ENCODE measurements at places on chromosomes 3 and 15. TPM values are rescaled to one million over a fixed set of nuclear protein-coding genes. Genes with fewer than 3 reads are reported as not detected.

MYD88 gene
- total RNA-seq: 35.2 TPM

GPR149 gene
- not detected for total RNA-seq

DNA sequence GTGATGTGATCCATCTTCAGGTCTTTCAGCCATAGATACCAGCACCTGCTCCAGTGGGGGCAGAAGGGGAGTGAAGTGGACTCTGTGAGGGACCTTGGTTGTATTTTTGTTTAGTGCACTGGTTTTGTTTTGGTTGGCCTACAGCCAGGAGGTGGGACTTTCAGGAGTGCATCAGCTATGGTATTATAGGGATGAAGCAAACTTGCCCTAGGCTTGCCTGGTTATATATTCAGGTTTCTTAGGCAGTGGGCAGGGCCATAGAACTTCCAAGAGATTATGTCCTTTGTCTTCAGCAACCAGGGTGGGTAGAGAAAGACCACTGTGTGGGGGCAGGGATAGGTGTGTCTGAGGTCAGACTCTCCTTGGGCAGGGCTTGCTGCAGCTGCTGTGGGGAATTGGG is 337.3 kb upstream of the SGO1 start:
- H3K4me3 ChIP-seq: no peak overlapping the region
- no peaks in the 10 kb centered on the region for H3K4me1 ChIP-seq
- no peaks in the 10 kb centered on the region for H3K36me3 ChIP-seq
- H3K27ac ChIP-seq: no peak overlapping the region
- no peaks in the 10 kb centered on the region for H3K27me3 ChIP-seq

DNA sequence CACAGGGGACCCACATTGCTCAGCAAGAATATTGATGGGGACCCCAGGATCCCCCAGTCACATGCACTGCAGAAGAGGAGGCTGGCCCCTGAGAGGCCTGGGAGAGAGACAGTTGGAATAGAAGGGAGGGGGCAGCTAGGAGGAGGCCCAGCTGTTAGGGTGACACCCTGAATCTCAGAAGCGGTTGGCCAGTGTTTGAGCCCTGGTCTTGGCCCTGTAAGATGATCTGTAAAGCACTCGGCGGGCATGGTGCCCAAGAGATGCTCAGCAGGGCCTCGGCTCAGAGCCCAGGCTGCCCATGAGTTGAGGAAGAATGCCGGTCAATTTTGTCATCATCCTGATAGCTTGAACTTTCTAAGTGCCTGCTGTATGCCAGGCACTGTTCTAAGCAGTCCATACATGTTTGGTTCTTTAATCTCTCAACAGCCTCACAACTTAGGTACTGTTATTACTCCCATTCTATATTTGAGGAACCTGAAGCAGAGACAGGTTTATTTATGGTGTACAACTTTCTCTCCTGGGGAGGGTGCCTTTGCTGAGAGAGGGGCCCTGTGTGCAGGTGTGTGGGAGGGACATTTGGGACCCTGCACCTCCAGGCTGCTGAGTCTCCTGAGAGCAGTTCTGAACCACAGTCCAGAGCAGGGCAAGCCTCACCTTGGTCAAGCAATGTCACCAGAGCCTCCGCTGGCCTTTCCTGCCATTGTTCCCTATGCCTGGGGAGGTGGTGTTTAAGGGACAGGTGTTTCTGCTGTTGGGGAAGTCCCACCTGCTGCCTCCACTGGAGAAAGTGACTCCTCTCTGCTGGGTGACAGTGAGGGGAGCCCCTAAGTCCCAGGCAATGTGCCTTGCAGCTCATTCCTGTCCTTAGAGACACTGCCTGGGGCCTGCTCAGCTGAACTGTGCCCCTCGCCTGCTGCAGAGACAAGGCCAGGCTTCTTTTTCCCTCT is 26.0 kb downstream of the SLC6A6 start:
- H3K4me3 ChIP-seq: no peak overlapping the region
- no peaks in the 10 kb centered on the region for H3K36me3 ChIP-seq
- peaks cover 93% of the 10 kb centered on the region for H3K4me1 ChIP-seq
- no peak for DNase-seq

GRCh38 chr3:142633073-142633472 is 36.9 kb downstream of the PLS1 start:
- no peak overlapping the region for H3K27ac ChIP-seq
- no peak for DNase-seq
- no peaks in the 10 kb centered on the region for H3K4me1 ChIP-seq

DNA sequence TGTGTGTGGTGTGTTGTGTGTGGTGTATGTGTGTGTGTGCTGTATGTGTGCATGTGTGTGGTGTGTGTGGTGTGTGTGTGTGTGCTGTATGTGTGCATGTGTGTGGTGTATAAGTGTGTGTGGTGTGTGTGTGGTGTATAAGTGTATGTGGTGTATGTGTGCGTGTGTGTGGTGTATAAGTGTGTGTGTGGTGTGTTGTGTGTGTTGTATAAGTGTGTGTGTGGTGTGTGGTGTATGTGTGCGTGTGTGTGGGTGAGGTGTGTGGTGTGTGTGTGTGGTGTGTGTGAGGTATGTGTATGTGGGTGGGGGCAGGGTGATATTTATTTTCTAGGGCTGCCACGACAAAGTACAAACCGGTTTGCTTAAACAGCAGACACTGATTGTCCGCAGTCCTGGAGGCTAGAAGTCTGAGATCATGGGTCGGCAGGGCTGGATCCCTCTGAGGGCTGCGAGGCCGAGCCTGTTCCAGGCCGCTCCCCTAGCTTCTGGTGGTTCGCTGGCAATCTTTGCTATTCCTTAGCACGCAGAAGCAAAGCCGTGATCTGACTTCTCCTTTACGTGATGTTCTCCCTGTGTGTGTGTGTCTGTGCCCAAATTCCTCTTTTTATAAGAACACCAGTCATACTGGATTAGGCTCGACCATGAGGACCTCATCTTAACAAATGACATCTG is 160.2 kb downstream of the XXYLT1 start:
- no peak overlapping the region for H3K27ac ChIP-seq
- no peak overlapping the region for H3K4me3 ChIP-seq

All from naive thymus-derived CD4-positive, alpha-beta T cell (primary cell).